ENCODE measurements at places on chromosomes 6 and 20.
A peak's percentile ranks its signal among the peaks of the same experiment; 100 is the strongest.

DNA sequence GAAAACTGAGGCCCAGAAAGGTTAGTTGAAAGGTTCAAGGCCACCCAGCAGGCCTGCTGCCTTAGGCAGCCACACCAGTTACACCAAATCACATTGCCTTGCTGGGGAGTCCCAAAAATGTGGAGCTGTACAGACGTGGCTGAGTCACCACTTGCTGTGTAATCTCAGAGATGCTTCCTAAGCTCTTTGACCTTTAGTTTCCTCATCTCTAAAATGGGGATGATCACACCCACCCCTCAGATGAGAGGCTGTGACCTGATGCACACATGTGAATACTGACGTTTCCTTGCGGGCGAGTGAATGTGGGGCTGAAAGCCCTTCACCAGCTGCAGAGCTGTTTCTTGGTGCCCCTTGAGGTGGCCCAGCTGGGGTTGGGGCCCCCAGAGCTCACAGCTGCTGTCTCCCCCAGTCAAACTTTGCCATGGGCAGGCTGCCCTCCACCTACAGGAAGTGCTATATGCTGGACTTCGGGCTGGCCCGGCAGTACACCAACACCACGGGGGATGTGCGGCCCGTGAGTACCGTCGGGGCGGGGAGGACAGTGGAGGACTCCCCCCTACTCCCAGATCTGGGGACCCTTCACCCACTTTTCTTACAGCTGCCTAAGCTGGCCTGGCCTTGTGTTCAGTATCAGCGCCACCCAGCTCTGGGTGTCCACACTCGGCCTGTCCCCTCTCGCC, 11.0 kb downstream of the TTBK1 start:
- no peak for DNase-seq

DNA sequence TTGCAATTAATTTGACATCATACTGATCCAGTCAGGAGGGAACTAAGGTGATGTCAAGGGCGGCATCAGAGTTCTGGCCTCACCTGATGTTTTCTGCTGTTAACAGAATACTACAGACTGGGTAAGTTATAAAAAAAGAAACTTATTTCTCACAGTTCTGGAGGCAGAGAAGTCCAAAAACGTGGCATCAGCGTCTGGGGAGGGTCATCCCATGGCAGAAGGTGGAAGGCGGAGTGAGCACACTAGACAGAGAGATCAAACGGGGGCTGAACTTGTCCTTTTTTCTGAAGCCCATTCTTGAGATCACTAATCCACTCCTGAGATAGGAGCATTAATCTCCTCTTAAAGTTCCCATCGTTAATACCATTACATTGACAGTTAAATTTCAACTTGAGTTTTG, 3.3 kb upstream of the MTCH1 start:
- DNase-seq: no peak

- DNase-seq: no peak
Measured at GRCh38 chr6:147099974-147100373, 104.2 kb upstream of the STXBP5 start.

GRCh38 chr20:42688576-42688975, 501.1 kb downstream of the PTPRT start:
- DNase-seq: no peak

- no peak for DNase-seq
Measured at GRCh38 chr20:25510202-25510601, 75.1 kb downstream of the NINL start.

- no peak for DNase-seq
Measured at GRCh38 chr6:157747370-157747769, 75.7 kb upstream of the SNX9 start.

- peak; percentile 14 for DNase-seq
Measured at GRCh38 chr6:39189915-39190544, 39.2 kb downstream of the KCNK5 start.

DNA sequence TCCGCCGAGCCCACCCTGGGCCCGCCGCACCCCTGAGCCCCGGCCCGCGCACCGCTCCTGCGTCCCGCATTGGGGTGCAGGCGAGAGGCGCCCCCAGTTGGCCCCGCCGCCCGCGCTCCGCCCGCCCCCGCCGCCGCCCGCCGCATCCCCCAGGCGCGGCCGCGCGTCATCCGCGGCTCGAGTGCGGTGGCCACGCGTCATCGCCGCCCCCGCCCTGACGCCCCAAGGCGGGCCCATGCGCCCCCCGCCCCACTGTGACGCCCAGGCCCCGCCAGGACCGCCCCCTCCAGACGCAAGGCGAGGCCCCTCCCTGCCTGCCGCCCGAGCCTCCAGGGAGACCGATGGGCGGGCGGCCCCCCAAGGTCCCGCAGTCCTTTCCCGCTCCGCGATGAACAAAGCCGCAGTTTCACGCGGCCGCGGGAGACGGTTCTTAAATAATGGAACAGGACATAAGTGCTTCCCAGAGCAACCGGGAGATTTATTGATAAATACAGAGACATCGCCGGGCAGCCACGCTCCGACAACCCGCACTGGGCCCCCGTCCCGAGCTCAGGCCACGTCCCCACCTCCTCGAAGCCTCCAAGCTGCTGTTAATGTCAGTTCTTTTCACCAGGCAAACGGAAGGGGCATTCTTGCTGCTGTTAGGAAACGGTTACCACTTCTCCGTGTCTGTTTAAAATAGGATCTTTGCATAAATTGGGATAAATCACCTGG, at the start of gene ANKRD60:
Gene ANKRD60, minus strand, starts transcription at position 170 of the 714 bp plus-strand sequence. Its CDS starts 0 bp downstream, at position 170.
- DNase-seq: no peak

- DNase-seq: peak; percentile 71
Measured at GRCh38 chr20:21096321-21097043, 9.7 kb downstream of the LINC00237 start.

DNA sequence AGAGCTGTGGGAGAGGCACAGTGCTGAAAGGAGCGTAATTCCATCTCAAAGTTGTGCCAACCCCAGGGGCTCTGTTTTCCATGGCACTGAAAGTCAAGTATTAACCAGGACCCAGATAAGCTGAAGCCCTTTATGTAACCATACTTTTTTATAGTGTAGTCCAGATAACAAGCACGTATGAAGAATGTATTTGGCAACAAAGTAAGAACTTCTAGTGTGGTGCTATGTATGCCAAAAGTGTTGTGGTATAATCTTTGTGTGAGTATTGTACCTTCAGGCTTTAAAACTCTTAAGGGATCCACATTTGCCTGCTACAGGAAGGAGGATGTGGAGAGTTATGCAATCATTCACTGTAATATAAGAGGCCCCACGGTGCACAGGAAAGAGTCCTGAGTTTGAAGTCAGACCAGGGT, 129.4 kb downstream of the IBTK start:
- peak; percentile 73 for DNase-seq

DNA sequence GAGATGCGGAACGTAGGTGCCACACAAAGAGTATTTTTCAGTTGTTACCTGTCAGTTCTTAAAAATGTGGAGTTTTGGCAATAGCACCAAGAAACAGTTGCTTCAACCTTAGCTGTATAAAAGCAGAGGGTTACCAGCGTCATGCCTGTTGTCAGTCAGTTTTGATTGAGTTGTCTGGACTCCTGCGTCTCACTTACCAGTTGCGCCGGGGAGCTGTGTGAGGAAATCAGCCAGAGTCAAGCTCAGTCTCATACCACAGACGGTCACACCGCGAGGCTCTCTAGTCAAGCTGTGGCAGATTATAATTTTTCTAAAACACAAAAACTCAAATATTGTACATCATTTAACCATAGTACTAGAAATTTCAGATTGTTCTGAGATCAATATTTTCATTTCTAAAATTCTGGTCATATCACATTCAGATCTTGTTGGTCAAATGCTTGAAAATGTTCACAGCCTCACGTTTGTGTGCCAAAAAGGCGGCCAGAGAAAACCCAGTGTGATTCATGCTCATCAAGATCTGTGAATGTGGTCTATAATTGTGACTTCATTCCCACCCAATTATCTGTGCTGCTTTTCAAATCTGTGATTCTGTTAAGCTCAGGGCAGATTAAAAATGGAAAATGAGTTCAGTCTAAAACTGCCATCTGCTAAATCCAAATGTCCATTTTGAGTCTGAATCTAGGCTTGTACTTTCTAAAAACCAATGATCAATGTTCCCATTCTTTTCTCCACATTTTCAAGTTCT, 37.5 kb downstream of the SASH1 start:
- DNase-seq: peak; percentile 67

- DNase-seq: peak; percentile 97
Measured at GRCh38 chr20:59007665-59008511, 834 bp upstream of the CTSZ start.

DNA sequence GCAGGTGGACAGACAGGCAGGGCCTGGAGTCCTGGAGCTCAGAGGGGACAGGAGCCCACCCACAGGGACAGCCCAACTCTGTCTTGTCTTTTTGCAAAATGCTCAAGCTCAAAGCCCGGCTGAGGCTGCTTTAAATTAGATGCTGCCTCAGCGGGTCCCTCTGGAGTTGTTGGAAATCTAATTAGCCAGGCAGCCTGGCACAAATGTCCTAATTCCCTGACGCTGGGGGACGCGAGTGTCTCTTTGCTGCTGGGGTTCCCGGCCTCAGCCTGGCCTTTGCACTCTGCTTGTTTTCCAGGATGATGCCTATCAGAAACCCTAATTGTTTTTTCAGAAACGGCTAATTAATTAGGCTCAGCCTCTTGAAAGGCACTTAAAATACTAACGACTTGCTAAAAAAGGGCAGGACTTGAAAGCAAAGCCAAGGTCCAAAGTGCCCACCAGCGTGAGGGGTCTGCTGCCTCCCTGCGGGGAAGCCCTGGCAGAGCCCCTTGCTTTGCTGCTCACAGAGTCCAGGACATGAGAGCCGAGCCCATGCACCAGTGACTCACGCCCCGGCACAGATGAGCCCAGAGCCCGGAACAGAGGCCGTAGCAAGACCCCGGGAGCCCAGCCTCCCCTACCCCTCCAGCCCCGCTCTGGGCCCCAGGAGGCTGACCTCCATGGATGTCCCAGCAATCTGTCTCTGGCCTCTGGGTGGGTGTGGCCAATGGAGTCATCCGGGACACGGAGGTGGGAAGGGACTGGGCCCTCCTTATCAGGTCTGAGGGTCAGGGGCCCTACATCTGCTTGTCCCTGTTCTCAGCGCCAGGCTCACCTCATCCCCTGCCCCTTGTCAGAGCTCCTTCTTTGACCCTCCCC, 46.0 kb upstream of the BHLHE23 start:
- no peak for DNase-seq

DNA sequence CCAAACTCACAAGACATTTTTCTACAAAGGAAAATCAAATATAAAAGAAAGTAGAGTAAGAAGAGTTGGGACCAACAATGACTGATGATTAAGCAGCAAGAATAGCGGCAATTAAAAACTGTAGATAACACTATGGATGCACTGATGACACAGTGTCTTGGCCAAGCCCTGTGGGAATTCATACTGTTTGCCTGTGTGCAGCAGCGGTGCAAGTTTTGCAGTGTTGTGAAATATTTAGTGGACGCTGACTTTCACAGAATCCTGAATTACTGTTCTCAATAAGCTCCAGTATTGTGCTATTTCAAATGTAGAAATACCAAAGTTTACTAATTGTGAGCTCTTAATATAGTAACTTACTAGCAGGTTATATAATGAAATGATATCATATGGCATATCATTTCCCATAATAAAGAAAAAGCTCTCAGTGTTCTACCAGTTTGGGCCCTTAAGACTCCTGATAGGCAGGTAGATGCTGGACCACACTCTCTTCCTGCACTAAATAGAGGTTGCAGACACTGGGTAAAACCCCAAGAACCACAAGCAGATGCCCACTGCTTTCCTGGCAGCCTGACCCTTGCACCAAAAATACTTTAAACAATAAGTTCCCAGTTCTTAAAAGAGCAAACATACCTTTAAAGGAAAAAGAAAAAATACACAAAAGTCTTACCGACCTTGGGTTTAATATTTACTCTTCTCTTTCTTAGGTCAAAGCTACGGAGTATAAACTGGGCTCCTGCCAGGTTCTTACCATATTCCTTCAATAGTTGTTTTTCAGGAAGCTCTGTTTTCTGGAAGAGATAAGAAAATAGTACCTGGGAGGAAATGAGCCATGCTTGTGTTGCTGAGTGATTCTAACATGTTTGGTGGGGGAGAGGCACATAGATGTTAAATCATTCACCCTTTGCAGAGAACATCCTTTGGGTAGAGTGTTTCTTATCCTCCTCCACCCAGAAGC, 41.6 kb downstream of the ANKEF1 start:
- no peak for DNase-seq

DNA sequence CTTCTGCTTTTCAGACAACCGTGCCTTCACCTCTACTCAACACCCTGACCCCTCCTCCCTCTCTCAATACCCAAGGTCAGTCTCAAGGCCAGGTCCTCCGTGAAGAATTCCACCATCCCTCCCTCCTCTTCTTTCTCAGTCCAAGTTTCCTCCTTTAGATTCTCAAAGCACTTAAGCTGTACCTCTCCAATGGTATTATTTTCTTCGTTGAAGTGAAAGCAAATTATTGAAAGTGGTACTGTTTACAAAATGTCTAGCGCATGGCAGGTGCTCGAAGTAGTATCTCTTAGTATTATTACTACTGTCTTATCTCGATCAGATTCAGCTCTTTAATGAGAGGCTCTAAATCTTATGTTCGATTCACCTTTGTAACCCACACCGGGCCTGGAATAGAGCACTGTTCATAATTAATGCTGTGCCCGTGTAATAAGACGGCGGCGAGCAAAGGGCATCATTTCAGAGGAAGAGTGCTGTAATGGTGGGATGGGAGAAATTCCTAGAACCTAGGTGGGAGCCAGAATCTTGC, 593 bp upstream of the RALGAPB start:
- DNase-seq: no peak

DNA sequence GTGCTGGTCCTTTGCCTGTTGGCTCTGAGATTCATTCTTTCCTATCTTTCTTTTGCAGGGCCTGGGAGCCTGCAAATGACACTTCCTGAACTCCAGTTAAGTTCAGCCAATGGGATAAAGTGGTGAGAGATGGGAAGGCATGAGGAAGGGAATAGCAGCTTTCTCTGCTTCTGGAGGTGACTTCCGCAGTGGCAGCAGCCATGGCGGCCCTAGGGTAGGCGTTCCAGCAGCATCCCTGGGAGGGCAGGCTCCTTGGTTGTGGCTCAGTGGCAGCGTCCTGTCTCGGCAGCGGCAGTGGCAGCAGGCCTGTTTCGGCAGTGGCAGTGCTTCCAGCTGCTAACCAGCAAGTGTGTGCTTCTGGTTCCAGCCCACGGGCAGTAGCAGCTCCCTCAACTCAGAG, 7.3 kb upstream of the MDFI start:
- no peak for DNase-seq

DNA sequence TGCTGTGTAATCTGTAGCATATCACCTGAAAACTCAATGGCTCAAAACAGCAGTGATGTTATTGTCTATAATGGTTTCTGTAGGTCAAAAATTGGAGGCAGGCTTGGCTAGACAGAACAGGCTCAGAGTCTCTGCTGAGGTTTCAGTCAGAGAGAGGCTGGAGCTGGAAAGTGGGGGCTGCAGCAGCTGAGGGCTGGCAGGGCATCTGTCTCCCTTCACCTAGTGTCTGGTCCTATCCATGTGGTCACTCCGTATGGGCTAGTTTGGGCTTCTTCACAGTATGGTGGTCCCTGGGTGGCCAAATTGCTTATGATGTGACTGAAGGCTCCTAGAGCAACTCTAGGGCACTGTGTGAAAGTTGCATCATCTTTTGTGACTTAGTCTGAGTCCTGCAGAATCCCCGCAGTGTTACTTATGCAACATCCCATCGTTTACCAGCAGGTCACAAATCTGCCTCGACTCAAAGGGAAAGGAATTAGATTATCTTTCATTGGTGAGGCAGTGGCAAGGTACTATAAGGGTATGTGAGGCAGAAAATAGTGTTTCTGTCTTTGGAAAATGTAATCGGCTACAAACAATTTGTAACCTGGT, 497.0 kb downstream of the EPHA7 start:
- DNase-seq: no peak
